ENCODE measurements at places on chromosomes 12 and 14.

DNA sequence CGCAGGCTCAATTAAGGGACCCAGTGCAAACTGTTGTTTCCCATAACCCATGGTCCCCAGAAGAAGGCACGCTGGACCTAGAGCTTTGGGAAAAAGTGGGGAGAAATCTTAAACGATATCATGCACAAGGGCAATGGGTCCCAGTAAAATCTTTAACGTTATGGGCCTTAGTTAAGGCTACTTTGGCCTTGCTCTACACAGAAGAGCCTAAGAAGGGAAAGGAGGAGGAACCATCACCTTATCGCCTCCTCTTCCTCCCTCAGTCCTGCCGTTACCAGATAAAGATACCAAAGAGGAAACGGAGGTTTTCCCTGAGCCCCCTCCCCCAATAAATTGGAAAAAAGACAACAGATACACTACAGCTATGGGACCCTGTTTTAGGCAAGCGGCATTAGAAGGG, 116.9 kb downstream of the PPHLN1 start:
- no peak for DNase-seq

GRCh38 chr14:90903101-90903500, 86.9 kb upstream of the TTC7B start:
- peak; percentile 19 for DNase-seq

DNA sequence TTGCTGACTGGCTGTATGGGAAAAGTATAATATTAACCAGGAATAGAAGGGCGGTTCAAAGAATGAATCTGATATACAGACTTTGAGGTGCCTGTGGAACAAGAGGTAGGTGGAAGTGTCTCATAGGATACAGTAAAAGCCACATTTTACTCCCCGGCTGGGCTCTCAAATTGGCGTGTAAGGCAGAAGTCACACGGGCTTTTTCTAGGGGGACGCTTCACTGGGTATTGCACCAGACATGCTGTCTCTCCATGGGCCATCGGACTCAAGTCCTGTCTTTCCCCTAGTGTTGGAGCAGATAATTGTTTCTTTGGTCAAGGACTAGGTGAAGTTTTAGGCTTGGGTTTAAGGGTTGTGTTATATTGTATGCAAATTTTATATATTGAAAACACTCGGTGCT, 9.1 kb downstream of the TMCC3 start:
- no peak for DNase-seq

- peak; percentile 91 for DNase-seq
Measured at GRCh38 chr14:36091096-36091495, 85.4 kb downstream of the PTCSC3 start.

DNA sequence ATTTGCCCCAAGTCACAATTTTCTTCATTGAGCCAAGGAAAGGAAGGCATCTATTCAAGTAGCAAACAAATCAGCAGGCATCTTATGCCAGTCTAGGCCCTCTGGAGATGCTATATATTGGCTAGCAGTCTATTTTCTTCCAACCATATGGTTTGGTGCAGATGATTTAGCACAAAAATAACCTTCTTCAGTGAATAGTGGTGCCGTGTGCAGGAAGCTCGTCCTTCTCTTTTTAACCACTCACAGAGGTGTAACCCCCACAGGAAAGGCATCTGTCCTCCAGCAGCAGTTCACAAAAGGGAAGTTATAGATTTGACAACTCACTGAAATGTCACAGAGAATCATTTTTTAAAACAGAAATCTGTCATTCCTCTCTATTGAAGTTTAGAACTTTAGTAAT, 445.7 kb upstream of the SYT1 start:
- no peak for DNase-seq
